AG10803 (cell line): ENCODE measurements at places on chromosomes 5 and 9.

DNA sequence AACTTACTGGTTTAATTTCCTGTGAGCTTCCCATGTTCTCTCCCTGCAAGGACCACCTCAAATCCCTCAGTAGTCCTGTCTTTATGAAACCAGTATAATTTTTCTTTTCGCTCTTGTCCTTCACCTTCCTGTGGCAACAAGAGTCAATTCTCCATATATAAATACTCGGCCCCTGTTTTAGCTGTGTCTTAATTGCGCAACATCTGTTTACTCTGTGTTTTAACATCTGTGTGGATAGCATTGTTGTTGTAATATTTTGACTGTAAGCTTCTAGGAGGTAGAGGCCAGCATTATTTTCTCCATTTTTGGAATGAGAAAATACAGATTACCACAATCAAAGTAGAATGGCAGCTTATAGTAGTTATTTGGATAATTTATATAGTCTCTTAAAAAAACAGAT lies 30.2 kb upstream of the CDKN2B start:
- DNase-seq, result peak; percentile 29

GRCh38 chr5:2904399-2904798 lies 152.9 kb upstream of the IRX2 start:
- DNase-seq, result no peak

DNA sequence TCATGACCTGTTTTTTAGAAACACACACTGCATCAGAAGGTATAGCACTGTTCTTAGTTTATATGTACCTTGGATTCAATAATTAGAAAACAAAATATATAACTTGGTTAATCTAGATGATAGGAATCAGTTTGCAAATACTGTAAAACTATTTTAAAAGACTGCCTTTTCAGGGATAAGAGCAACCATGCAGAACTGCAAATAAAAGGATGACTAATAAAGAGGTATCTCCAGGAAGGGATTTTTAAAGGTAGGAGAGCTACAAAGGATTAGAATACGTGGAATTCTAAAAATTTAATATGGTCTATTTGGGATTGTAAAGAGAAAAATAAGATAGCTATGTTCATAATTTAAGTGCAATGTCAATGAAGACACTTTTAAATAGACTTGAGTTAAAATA lies 9.4 kb downstream of the GABRA1 start:
- DNase-seq, result no peak

DNA sequence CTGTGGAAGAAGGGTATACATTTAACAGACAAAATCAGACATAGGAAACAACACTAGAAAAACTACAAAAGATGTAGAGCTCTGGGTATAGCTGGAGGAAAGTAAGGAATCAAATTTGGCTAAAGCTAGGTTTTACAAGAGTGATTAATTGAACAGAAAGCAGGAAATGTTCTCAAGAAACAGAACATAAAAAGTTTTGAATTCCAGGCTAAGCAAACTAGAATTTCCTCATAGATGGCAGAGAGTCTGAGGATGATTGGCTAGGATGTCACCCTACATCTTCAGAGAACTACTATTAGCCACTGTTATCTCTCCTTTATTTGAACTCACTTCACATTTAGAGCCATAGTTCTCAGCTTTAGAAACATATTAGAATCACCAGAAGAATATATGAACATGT lies 502.1 kb upstream of the PAPPA start:
- peak; percentile 70 for DNase-seq

GRCh38 chr5:1509346-1510085 lies 14.2 kb downstream of the LPCAT1 start:
- DNase-seq, result no peak

- DNase-seq, result no peak
Measured at GRCh38 chr5:90503596-90503995, 25.8 kb downstream of the LYSMD3 start.
